ENCODE measurements at places on chromosomes 6 and 20. TPM values are rescaled to one million over a fixed set of nuclear protein-coding genes. Genes with fewer than 3 reads are reported as not detected.

The OR2B6 gene
- not detected for polyA plus RNA-seq

The ZSCAN23 gene
- not detected for polyA plus RNA-seq

The BMP5 gene
- polyA plus RNA-seq, result not detected

The TINAG gene
- not detected for polyA plus RNA-seq

DNA sequence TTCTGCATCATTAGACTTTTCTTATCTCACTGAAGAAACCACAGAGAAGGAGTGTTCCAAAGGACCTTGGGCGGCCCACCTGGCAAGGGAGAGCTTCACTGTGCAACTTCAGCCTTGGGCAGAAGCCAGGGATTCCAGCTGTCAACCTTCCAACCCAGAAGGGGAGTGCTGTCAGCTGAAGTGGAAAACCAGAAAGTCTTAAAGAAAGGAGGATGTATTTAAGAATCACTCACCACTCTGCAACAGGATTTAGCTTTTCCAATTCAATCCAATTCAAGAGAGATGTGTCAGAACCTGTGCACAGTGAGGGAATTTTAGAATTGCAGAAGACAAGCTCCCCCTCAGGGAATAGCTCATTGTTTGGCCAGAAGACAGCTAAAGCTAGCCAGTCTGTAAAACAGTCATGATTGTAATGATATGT, 553.7 kb downstream of the CD83 start:
- DNase-seq, result no peak

- no peak for DNase-seq
Measured at GRCh38 chr6:3836566-3836965, 12.6 kb upstream of the FAM50B start.

DNA sequence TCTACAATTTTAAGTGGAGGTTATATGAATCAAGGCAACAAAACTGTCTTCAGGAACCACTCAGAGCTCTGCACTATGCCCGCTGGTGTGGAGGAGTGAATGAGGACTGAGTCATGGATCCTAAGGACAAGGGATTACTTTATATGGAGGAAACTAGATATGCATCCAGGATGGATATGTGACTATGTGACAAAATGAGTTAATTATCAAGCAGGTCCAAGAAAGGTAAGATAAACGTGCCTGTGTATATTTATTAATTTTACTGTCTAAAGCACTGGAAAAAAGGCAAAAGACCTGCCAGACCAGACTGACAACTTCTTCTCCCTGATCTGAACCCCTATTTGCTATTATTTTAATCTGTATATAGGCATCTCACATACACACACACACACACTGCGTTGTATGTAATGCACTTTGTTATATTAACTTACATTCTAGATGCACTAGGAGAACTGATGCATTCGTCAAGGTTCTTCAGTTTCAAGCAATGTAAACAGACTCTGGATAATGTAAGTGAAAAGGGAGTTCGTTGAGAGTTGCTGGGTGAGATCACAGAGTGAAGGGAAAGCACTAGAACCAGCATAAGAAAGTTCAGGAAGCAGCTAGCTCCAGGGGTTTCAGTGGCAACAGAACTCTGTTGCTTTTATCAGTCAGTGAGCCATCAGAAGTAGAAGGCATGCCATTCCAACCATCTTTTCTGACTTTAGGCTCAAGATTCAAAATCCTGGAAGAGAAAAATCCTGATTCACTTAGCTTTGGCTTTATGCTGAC, 26.4 kb upstream of the ADGRG6 start:
- no peak for DNase-seq

GRCh38 chr6:149461670-149462069, 23.1 kb downstream of the ZC3H12D start:
- no peak for DNase-seq

All from naive B cell (primary cell).